Stimulated activated CD4-positive, alpha-beta T cell treated with anti-CD3 and anti-CD28 coated beads, Interleukin-1b, Interleukin-23, amount 100 ng/mL, for 1 hour (primary cell): ENCODE measurements at places on chromosomes 5 and 9.

GRCh38 chr5:140992828-140993227, 26.6 kb downstream of the PCDHAC2 start:
- no peak for DNase-seq

GRCh38 chr5:173762045-173762444, 126.1 kb upstream of the CPEB4 start:
- no peak for DNase-seq

DNA sequence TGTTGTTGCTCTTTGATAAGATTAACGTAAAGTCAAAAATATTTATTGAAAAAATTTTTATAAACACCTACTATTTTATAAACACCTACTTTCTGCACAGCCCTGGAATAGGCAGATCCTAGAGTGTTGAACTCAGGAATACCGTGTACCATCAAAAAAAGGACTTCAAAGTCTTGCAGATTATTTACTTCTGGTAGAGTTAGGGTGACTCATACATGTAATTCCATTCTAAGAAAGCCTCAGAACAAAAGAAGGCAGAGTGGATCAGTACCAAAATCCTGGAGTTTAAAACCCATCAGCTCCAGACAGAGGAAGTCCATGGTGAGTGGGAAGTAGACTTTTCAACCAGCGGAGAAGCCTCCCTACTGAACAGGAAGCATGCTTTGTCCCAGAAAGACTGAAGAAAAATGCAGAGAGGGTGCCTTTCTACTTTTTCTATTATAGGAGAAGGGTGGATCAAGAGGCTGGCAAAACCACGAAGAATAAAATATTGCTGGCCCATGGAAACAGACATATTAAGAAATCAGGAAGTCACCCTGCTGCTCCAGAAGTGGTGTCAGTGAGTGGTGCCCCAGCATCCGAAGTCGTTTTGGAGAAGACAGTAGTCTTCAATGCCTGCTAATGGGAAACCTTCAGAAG, 45.1 kb upstream of the DAB2 start:
- no peak for DNase-seq

DNA sequence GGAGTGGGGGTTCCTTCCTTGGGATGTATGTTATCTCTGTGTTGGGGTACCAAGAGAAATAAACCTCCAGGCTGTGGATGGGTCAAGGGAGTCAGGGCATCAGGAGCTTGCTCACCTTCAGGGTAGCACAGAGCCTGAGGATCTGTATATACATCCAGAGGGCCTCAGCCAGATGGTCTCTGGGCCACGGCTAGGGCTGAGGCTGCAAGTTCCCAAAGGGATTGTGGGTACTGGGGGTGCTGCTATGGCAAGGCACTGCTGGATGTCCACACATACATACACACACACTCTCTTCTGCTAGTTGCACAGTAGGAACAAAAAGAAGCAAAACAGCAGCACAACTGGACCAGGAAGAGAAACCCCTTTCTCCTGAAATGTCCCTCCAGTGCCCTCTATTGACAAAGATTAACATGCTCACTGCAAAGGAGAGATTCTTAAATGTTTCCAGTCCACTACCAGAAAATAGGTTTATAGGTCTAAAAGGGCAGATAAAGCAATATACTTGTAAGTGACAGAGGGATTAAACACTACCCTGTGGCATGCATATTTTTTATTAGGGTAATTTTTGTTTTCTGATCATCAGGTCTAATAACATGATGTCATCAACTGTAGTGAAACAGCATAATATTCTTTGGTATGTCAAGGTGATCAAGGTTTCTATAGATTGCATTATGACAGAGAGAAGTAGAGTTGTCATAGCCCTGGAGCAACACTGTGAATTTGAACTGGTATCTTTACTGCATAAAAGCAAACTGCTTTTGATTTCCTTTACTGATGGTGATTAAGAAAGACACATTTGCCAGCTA, 56.3 kb upstream of the KCNN2 start:
- DNase-seq = no peak

GRCh38 chr9:135600296-135600817, 38.8 kb downstream of the PAEP start:
- no peak for DNase-seq

GRCh38 chr5:109239456-109239855, 170.3 kb downstream of the PJA2 start:
- DNase-seq = no peak

DNA sequence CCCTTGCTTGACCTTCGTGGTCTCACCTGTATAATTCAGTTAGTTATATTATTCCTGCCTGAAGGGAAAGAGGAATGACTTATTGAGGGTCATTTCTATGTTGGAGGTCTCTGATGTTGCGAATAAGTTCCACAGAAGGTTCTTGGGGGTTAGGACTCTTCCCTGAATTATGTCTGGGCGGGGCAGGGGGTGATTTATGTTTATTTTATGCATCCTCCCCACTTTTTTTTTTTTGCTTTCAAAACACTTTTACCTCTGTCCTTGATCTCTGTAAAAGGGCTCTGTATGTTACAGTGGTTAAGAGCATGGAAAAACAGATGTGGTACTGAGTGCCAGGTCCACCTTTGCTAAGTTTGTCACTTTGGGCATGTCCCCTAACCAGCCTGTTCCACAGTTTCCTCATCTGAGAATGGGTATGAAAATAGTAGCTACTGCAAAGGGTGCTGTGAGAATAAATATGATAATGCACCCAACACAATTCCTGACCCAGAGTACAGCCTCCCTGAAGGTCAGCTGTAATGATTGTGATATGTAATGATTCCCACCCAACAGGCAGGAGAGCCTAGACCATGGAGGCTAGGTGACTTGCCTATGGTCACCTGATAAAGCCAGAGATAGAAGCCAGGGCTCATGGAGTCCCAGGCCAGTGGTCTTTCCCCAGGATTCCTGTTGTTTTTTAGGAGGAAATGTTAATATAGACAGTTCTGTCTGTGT, 54.8 kb downstream of the SLC22A5 start:
- no peak for DNase-seq

DNA sequence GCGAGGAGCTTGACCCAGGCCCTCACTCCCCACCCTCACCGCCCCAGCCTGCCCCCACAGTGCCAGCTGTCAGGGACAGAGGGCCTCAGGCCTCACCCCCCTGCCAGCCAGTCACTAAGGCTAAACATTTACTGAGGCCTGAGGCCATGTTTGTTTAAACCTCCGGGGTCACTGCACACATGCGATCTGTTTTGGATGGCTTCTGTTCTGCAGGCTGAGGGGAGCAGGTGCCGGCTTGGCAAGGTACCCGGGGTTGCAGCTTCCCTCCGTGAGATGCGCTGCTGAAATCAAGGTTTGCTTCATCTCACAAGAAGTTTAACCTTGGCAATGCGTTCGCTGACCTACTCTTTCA, 103.3 kb upstream of the BOD1 start:
- no peak for DNase-seq

DNA sequence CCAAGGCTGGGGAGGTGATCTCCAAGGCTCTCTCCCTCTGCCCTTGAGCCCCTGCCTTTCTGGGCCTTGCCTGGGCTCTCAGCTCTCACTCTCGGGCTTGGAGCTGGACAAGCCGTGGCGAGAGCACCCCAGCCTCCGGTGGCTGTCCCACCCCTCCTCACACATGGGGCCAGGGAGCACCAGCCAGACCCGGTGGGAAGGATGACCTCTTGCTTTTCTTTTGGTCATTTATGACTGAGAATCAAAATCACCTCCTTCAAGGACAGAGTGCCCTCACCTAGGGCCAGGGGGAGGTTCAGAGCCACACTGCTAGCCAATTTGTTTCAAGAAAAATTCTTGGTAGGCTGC, 14.1 kb downstream of the TCF7 start:
- DNase-seq = no peak

- no peak for DNase-seq
Observed at GRCh38 chr9:75937521-75938258, 47.2 kb downstream of the PCSK5 start.

DNA sequence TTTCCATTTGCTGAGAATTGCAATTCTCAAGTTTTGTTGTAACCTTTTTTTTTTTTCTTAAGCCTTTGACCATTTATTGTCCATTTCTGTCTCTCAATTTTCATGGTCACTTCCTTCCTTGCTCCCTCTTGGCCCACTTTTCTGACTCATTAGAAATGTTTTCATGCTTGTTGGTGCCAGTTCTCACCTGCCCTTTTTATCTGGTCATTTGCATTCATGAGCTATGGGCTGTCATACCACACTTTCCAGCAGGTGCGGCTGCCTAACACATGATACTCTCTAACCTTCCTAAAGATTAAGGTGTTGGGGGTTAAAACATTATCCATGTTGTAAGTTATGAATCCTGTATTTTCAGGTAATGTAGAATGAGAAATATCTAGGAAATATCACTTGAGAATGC, 150.5 kb upstream of the TLX3 start:
- no peak for DNase-seq

DNA sequence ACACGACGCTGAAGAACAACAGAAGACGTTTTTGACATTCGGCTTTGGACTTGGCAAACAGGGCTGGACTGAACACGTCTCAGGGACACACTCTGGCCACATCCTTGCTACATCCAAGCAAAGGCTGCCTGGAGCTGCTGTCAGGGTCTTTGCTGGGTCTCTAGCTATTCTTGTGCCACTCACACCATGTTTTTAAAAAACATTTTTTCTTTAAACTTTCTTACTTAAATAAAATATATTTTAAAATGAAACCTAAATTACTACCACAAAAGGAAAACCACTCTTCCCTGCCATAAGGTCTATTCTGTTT, 128.3 kb upstream of the PHYKPL start:
- DNase-seq = no peak

DNA sequence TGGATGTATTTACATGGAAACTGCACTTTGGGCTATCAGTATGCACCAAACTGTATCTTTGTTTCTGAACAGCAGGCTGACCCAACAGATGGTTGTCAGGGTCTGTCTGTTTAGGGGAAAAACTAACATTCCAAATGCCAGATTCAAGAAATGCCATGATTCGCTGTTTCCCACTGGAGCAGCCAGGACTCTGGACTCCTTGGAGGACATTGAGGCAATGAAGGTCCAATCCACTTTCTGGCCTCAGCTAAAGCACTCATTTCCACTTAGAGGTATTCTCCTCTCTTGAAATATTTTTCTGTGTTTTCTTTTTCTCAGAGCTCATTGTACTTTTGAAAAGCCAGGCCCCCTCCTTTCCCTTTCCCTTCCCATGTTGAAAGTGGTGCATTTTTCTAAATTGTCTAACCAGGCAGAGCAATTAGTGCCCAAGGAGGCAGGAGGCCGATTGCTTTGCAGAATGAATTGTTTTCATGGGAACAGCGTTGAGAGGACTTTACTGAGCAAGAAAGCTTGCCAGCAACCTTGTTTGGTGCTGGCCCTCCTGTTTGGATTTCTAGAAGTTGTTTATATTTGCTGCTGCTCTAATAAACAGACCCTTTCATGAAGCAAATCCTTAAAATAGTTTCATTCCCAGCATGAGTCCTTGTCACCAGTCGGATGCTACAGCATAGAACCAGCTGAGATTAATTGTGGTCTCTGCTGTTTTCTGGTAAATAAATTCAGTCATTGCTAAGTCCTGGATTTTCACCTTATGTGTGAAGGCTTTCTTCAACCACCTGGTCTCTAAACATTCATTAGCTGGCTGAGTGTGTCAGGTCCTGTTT, 132.8 kb upstream of the TAF11L2 start:
- no peak for DNase-seq
